ENCODE measurements at places on chromosomes 7 and 10.

GRCh38 chr10:17533731-17534130 lies 79.3 kb upstream of the ST8SIA6 start:
- DNase-seq, result no peak

- no peak for DNase-seq
Measured at GRCh38 chr10:86047588-86047987, 319.0 kb downstream of the GRID1 start.

DNA sequence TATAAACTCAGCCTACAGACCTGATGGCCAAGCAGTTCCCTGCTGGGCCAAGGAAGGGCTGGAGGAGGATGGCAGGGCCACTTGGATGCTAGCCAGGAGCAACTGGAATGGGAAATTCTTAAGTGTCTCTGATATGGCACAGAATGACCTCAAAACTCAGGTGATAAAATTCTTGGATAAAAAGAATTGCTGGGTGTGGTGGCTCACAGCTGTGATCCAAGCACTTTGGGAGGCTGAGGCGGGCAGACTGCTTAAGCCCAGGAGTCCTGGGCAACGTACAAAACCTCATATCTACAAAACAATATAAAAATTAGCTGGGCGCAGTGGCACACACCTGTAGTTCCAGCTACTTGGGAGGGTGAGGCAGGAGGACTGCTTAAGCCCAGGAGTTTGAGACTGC lies 14.0 kb upstream of the PKD1L1 start:
- DNase-seq, result no peak

DNA sequence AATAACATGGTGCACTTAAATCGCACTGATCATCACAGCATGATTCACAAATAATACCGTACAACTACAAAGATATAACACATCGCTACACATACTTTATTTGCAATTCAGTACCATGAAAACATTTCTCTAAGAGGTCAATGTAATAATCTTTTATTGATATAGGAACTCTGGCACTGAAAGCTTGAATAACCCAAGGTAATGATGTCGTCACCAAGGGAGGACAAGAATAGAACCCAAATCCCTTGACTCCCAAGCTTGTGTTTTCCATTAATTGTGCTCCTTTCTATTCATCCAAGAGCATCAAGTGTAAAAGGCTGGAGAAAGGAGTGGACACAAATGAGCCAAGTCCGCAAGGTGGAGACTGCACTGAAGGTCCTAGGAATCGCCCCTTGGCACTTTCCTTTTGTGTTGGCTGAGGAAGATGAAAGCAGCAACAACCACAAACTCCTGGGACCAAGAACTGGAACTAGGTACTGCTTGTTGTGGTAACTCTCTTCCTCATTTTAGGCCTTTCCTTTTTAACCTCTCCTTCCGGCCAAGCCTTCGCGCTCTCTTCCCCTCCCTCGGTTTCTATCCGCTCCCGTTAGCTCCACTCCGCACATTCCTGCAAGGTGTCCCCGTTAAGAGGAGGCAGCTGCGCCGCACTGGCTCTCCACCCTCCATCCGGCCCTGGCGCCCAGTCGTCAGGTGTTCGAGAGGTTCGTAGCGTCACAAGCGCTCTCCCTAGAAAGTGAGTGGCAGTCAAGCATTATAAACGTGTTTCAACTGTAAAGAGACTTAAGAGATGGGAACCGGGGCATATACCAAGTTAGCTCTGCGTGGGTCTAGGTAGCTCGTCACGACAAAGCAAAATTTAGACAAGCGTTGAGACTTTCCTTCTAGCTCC lies 1.0 kb upstream of the CBLL1 start:
- no peak for DNase-seq

GRCh38 chr7:127208351-127208750 lies 44.4 kb downstream of the GRM8 start:
- DNase-seq, result no peak

GRCh38 chr10:103787331-103787730 lies 68.0 kb downstream of the SH3PXD2A start:
- DNase-seq, result no peak

- DNase-seq, result peak; percentile 88
Measured at GRCh38 chr7:107180378-107180777, 11.6 kb downstream of the HBP1 start.

- DNase-seq, result peak; percentile 66
Measured at GRCh38 chr10:22630234-22631174, 83.9 kb downstream of the PIP4K2A start.

- no peak for DNase-seq
Measured at GRCh38 chr10:132142396-132143161, 44.2 kb upstream of the DPYSL4 start.

GRCh38 chr7:36707465-36707864 lies 16.8 kb downstream of the AOAH start:
- DNase-seq, result no peak

- DNase-seq, result peak; percentile 91
Measured at GRCh38 chr10:99676426-99676825, 17.1 kb downstream of the ENTPD7 start.

- peak; percentile 70 for DNase-seq
Measured at GRCh38 chr7:148941598-148942275, 57.6 kb upstream of the EZH2 start.

DNA sequence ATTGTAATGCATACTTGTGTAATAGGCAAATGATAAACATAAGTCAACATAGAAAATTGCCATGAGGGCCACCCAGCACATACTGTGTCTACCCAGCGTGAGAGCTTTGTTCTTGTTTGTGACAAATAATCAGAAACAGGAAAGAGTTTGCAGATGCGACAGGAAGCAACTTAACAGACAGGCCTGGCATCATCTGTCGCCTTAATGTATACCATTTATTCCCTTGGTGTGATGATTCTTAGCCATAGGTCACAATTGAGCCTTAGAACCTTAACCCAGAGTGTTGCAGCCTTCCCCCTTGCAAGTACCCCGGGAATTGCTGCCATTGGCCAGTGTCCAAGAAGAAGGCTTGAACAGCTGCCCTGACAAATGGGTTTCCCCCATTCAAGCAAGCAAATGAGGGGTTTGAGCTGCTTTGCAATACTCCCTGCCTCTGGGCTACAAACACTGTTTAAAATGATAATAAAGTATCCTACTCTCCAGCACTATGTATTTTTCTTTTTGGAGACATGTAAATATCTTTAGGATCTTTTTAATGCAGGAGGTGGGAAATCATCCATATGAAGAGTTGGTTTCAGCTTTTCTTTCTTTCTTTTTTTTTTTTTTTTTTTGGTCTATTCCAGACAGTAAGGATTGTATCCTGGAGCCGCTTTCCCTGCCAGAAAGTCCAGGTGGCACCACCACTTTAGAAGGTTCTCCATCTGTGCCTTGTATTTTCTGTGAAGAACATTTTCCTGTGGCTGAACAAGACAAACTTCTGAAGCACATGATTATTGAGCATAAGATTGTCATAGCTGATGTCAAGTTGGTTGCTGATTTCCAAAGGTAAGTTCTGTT lies 80.0 kb downstream of the ZNF277 start:
- no peak for DNase-seq

GRCh38 chr10:98255146-98255877 lies 12.7 kb downstream of the LOXL4 start:
- no peak for DNase-seq

DNA sequence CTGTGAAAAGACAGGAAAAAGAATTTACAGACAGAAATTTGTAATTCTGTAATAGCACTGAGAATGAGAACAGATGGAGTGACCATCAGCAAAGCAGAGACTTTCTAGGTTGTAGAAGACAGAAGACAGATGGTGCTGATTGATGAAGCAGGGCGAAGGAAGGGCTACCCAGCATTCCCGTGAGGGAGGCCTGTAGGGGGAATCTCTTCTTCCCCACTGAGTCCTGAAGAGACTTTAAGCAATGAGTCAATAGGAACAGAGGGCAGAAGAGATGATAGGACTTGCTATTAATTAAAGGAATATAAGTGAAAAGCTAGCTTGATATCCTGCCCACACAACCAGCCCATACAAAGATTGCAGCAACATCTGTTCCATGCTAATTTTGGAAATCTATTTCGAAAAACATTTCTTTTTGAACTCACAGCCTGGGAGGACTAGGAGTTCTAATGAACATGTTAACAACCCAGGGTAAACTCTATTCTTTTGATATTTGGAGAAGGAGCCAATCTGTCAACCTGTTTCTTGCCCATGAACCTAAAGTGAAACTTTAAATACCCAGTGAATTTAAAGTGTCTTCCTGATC lies 44.1 kb downstream of the RALA start:
- peak; percentile 64 for DNase-seq

GRCh38 chr10:75231672-75232581 lies 3.8 kb downstream of the COMTD1 start:
- no peak for DNase-seq

DNA sequence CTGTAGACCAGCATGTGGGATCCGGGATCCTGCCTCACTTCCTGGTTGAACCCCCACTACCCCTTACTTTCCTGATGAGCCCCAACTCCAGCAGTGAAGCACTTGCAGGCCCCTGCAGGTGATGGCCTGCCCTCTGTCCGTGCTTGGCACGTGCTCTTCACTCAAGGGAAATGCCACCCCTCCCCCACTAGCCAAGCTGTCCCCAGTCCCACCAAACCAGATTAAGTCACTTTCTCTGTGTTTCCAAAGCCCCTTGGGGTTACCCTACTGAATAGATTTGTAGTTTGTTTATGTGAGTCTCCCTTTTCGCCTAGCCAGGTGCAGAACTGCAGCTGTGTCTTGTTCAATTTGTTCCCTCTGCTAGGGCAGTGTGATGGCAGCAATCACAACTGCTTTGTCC lies 121.7 kb downstream of the WDFY4 start:
- DNase-seq, result no peak

DNA sequence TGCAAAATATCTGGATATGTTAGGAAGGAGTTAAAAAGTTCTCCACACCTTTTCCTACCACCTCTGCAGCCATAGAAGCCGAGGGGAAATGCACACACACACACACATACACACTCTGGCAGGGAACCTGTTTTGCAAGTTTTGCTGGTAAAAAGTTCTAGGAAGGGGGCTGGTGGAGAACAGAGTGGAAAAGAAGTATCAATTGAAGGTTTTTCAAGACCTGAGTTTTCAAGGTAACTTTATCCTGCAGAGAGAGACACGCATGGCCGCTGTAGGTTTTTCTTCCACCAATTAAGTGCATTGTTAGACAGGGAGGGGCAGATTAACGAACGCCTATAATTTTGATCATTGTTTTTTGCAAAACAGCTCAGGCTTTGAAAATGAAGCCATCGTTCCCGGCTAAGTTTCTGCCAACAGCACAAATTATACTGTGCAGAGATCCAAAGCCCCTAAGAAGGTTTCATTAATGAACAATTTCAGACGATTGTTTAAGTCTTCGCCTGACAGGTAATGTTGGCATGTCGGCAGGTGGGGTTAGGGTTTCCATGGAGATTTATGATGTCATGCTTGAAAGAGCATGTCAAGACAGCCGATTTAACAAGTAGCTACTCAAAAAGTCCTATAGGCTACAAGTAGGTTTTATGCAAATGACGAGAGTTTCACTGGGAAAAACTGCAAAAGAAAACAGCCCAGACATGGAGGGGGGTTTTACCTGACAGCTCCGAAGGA lies 29.7 kb downstream of the KIAA1217 start:
- DNase-seq, result no peak

GRCh38 chr10:124387078-124387874 lies 31.4 kb downstream of the OAT start:
- no peak for DNase-seq

DNA sequence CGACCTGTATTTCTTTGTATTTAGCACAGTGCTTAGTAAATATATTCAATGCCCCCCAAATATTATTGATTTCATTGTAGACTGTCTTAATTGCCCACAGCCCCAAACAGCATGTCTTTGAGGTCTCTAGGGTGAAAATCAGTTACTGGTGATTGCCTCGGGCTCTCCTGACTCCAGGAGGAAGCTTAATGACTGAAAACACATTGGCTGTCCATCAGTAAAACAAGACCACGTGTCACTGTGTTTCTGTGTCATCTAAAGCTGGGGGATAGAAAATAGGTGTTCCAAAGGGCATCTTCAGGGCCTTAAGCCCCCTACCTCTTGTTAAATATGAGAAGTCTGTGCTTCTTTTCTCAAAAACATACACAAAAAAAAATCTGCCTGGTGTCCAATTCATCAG lies 67.9 kb downstream of the CACNA2D1 start:
- no peak for DNase-seq

DNA sequence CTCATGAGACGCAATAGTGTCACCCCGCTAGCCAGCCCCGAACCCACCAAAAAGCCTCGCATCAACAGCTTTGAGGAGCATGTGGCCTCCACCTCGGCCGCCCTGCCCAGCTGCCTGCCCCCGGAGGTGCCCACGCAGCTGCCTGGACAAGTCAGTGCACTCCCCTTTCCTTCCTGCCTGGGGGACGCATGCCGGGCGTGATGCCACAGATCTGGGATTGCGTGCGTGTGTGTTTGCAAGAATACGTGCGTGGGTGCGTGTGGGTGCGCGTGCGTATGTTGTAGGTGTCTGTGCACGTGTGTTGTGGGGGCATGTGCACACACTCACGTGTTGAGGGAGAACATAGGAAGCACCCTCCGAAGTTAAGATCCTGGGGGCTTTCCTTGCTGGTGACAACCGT lies 23.5 kb downstream of the PFKFB3 start:
- DNase-seq, result no peak

DNA sequence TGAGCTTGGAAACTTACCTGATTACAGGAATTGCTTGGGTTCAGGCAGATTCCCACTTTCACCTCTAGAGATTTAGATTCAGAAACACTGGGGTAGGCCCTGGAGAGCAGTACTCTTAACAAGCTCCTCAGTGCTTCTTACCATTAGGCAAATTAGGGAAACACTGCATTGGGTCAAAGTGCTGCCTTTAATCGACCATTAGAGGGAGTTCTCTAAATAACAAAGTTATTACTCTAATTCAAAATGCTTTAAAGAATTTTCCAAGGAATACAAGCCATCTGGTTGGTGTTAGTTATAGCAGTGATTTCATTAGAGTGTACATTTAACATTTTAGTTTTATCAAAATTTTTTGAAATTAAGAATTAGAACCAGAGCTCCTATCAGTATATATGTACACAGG lies 324.5 kb downstream of the GFRA1 start:
- DNase-seq, result peak; percentile 53

GRCh38 chr10:117502421-117503243 lies 39.9 kb upstream of the EMX2 start:
- DNase-seq, result no peak
